ENCODE measurements at places on chromosomes 6 and 20.
A peak's percentile ranks its signal among the peaks of the same experiment; 100 is the strongest.

GRCh38 chr20:3223651-3223993, 14.3 kb downstream of the ITPA start:
- DNase-seq, result no peak

DNA sequence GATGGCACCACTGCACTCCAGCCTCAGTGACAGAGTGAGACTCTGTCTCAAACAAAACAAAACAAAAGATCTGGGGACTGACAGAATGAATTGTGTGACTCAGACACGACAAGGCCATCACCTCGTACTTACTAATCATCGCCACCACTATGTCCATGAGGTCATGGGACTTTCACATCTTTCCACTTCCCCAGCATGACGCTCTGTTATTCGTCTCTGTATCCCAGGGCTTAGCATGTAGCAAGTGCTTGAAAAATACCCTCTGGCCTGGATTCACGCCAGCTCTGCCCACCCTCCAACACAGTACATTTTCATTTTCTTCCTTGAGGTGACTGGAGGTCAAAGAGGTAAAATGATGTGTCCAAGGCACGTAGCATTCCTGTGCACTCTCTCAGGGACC, 27.8 kb downstream of the FGD2 start:
- no peak for DNase-seq

- no peak for DNase-seq
Measured at GRCh38 chr6:78580923-78581322, 286.4 kb upstream of the IRAK1BP1 start.

DNA sequence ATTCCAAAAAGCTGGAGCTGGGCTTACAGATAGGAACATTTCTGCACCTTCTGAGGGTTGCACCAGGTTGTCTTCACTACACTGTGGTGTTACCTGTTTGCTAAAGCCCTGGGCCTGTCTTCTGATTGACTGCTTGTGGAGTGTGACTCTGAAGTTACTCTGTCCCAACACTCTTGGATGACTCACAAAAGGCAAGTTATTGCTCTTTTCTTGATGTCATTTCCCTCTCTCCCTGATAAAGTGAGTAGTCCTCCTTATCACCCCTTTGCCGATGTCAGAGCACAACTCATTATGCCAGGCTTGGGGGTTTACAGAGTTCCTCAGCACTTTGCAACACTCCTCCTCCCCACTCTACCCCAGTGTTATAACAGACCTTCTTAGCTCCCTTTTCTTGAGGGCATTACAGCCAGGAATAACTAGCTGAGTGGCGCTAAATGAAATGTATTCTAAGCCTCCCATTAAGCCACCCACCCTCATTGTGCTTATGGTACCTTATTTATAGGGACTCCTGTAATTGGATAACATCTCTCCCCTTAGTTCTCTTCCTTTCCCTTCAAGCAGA, 36.1 kb upstream of the NKX2-4 start:
- DNase-seq, result no peak

DNA sequence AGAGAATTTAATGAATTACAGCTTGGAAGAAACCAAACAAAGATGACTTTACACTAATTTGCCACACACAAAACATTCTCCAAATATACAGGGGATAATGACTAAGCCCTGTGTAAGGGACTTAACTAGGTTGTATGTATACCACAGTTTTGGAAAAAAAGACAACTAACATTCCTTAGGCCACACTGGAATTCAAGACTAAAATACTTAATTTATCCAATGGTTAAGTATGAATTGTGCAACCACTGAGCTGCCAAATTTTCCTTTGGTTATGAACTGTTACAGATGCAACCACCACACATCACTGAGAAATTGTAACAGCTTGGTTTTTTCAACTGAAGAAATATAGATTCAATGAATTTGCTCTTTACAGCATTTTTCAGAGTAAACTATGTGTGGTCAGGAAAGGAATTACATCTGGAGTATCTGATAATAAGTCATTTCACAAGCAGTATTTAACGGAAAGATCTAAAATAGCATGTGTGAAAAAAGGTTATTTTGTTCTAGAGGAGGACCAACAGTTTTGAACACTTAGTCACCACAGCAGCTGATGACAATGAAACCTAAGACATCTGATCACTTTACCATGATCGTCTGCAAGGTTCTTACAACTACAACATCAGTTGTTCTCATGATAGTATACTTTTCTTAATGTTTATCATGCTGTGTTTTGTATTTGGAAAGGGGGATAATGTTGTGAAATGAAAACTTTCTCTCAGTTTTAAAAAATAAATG, 318.8 kb downstream of the BCKDHB start:
- peak; percentile 7 for DNase-seq

- DNase-seq, result peak; percentile 41
Measured at GRCh38 chr20:2872459-2873009, 747 bp upstream of the PTPRA start.

DNA sequence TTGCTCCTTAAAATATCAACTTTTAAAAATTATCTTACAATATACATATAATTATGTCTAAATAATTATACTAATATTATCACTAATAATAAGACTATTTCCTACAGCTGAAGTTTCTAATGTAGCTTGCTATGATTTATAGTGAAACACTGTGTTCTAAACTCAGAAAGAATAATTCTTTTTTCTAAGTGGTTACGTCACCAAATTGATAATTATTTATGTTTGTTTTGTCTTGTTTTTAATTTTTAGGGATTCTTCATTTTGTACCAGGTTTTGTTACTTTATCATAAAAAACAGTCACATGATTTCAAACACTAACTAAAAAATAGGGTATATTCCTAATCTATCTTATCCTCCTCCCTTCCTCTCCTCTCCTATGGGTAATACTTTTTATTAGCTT, 662.1 kb downstream of the FRK start:
- DNase-seq, result no peak

GRCh38 chr20:35404614-35405259, 7.0 kb downstream of the UQCC1 start:
- DNase-seq, result no peak

All from HTR-8/SVneo (cell line).